ENCODE measurements at places on chromosomes 12 and 14.

- no peak for DNase-seq
Observed at GRCh38 chr14:74495356-74495755, 1.8 kb downstream of the ISCA2 start.

DNA sequence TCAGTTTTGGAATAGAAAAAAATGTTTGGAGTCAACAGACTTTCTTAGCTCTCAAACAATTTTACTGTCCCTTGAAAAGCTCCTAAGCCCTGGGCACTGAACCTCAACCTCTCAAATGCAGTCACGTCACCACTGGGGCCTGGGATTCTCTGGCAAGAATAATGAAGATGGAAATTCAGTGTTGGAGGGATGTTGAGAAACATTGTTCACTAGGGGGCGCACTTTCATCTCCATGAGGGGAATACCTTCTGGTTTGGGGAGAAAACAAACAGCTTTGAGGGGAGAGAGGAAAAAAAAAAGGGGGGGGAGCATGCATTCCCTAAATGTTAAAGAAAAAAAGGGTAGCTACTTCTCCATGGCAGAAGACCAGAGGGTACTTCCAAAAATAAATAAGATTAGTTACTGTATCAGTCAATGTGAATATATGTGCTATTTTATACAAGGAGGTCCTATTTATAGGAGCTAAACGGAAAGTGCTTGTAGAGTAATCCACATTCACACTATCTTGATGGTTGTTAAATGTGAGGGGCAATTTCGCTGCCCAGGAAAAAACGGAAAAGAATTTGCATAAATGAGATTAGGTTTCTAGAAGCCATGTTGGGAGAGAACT lies 5.8 kb upstream of the TBPL2 start:
- peak; percentile 42 for DNase-seq

DNA sequence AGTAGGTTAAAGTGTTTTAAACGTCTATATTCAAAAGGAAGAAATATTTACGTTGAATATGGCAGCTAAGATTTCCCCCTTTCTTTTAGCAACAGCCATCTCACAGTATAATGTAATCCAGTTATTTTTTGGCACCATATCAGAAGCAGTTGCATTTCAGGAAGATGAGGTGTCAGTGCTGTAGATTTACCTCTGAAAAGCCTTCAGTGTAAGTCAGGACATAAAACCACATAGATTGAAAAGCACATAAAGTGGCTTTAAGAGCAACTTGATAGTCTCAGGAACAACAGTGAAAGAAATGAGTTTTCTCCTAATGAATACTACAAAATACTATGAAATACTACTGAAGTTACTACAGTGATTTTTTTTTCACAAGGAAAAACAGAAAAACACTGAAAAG lies 6.9 kb downstream of the MLH3 start:
- DNase-seq: no peak

GRCh38 chr12:132874175-132874574 lies 13.2 kb downstream of the CHFR start:
- no peak for DNase-seq

GRCh38 chr14:34775922-34776321 lies 61.5 kb upstream of the CFL2 start:
- DNase-seq: no peak

DNA sequence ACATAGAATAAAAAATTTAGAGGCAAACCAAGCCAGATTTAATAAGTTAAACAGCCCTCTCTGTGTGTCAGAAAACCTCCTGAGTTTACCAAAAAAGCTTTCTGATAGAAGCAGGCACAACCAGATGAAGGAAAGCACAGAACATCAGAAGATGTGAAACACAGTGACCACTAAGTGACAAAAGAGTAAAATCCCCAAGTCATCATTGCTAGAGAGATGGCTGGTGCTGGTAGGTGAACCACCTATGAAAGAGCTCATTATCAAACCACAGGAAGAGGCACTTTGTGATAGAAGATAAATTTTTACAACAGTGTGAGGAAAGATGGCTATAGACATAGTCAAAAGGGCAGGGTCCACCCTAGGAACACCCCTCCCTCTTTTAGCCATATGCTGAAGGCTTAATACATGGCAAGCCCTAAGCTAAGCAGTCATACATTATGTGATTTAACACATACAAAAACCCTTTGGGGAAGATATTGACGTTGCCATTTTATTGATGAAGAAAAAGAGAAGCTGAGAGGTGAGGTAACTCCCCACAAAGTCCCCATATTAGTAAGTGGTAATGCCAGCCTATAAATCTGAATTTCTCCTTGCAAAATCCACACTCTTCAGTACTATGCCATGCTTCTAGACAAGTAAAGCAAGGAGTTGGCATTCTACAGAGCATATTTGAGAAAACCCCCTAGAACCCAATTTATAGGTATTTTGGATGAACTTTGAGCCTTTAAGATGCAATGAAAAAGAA lies 449.9 kb downstream of the LRIG3 start:
- DNase-seq: no peak

- DNase-seq: no peak
Observed at GRCh38 chr12:78229591-78230101, 399.0 kb downstream of the NAV3 start.
